ENCODE measurements at places on chromosomes 2 and 18.

- no peak for DNase-seq
Measured at GRCh38 chr18:76838182-76838581, 15.8 kb downstream of the ZNF236 start.

- DNase-seq: no peak
Measured at GRCh38 chr2:8511868-8512612, 169.8 kb upstream of the ID2 start.

DNA sequence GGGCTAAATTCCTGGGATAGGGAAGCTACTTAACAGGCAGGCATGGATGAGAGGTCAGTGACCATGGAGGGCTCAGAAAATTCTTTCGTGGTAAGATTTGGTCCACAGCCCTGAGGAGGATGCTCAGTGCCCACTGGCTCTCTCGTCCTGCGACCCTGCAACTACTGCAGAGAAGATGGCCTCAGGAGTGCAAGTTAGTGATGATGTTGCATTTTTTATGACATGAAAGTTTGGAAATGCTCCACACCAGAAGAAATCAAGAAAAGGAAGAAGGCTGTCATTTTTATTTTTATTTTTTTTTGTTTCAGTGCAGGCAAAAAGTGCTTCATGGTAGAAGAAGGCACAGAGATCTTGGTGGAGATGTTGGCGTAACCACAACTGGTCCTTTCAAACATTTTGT is 238.6 kb upstream of the PARD3B start:
- no peak for DNase-seq

- DNase-seq: no peak
Measured at GRCh38 chr2:208103616-208104015, 20.7 kb downstream of the CRYGD start.

DNA sequence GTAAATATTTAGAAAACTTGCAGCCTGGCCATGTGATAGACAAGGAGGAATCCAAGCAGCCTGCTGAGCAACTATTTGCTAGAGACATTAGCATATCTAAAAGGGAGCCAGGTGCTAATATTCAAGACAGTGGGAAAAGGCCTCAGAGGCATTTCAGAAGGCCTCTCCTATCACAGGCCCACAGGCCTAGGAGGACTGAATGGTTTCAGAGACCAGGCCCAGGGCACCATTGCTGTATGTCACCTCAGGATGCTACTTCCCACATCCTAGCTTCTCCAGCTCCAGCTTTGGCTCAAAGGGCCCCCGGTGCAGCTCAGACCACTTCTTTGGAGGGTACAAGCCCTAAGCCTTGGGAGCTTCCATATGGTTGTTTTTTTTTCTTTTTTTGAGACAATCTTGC is 3.8 kb downstream of the NAT8 start:
- DNase-seq: no peak

- no peak for DNase-seq
Measured at GRCh38 chr2:5695654-5696403, 3.6 kb downstream of the SOX11 start.

GRCh38 chr2:233209533-233210171 is 41.8 kb upstream of the ATG16L1 start:
- DNase-seq: no peak

DNA sequence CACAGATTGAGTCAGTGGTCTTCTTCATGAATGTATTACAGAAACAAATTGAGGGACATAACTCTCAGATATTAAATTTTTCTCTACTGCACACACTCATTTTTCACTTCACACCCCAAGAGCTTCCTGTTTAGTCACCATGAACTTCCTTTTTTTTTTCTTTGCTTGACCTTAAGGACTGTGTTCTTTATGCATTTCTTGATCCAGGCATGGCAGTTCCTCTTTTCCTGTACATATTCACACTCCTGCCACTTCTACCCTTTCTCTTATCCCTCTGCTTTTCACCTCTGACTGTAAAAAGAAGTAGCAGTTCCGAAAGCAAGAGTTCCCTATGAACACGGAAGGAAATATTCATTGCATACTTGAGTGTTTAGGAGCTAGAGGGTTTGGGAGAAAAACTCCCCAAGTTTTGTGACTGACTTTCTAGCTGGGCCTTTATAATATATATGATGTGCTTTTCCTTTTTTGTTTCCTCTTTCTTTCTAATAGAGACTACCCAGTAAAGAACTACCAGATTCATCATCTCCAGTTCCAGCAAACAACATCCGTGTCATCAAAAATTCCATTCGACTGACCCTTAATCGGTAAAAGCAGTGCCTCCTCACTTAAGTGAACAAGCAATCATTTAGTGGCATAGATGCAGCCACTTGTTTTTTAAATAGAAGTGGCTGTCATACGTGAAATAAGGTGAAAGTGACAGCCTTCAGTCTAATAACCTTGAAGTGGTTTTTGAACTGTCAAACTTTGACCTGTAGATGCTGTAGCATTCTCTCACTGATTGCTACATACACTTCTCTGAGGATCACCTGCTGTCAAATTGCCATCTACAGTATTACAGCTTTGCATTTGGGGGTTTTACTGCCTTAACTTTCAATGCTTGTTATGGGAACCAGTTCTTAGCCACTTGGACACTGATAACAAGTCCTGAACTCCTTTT is 40.8 kb downstream of the PAPOLG start:
- DNase-seq: no peak

- DNase-seq: no peak
Measured at GRCh38 chr2:96413323-96413722, 77.8 kb downstream of the NCAPH start.

GRCh38 chr2:1207962-1208510 is 205.2 kb upstream of the TPO start:
- no peak for DNase-seq

- DNase-seq: no peak
Measured at GRCh38 chr2:207064128-207064690, 101.5 kb downstream of the KLF7 start.

DNA sequence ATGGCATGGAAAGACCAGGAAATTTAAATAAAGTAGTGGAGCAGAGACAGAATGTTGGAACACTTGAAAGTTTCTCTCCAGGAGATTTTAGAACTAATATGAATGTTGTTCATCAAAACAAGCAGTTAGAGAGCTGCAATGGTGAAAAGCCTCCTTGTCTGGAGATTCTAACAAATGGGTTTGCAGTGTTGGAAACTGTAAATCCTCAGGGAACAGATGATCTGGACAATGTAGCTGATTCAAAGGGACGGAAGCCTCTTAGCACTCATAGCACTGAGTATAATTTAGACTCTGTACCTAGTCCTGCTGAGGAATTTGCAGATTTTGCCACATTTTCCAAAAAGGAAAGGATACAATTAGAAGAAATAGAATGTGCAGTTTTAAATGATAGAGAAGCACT is 27.7 kb downstream of the AFTPH start:
- no peak for DNase-seq

DNA sequence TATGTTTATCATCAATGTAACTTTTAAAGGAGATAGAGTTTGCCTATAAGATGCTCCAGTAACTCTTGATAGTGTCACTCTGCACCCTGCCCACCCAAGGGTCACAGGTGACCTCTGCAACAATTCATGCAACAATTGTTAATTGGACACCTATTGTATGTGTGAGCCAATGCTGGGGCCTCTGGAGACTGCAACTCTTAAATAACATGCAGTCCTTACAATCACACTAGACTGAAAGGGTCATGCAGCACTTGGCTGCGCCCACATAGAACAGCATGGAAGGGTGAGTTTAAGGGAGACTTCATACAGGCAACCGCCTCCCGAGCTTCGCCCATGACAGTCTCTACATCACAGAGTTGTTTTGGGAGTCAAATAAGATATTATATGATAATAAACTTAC is 137.1 kb upstream of the TWIST2 start:
- no peak for DNase-seq

DNA sequence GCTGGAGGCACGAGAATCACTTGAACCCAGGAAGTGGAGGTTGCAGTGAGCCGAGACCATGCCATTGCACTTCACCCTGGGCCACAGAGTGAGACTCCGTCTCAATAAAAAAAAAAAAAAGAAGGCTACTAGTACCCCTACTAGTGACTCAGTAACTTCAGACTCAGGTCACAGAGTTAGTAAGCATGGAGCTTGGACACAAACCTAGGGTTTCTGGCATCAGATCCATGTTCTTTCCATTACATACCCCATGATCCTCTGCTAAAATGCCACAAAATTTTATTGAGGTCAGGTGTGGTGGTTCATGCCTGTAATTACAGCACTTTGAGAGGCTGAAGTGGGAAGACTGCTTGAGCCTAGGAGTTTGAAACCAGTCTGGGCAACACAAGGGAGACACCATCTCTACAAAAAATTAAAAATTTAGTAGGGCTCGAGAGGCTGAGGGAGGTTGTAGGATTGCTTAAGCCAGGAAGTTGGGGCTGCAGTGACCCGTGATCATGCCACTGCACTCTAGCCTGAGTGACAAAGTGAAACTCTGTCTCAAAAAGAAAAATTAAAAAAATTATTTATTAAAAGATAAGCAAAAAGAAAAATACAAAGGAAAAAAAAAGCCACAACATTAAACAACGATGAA is 45.1 kb downstream of the DHX57 start:
- DNase-seq: no peak

DNA sequence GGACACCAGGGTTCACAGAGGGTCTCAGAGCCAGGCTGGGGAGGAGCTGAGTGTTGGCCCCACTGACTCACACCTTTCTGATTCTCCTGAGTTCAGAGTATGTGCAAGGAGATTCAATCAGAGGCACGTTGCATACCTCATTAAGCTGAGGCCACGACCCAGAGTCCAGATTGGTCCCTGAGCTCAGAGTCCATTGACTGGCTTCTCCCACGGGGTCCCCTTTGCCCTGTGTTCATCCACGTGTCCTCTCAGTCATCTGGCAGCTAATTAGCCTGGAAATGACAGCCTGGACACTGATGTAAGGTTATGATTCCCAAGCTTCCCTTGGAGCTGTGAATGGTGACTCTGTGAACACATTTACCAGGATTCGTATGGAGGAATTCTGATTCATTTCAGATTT is 267.2 kb downstream of the SH3BP4 start:
- no peak for DNase-seq

DNA sequence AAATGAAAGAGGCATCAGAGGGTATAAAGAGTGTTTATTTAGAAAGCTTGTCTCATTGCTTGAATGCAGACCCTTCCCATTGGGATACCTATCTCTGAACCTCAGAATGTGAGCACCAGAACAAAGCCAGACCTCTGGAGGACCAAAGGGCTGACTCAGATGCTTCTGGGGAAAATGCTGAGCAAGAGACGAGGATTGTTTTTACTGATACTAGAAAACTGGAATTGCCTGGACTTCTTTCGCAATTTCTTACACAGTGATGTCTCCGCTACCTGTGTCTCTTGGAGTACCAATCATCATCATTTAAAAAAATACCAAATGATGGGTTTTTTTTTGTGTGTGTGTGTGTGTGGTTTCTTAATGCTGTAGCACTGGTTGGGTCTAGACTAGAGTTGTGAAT is 55.6 kb upstream of the CCDC85A start:
- DNase-seq: no peak

DNA sequence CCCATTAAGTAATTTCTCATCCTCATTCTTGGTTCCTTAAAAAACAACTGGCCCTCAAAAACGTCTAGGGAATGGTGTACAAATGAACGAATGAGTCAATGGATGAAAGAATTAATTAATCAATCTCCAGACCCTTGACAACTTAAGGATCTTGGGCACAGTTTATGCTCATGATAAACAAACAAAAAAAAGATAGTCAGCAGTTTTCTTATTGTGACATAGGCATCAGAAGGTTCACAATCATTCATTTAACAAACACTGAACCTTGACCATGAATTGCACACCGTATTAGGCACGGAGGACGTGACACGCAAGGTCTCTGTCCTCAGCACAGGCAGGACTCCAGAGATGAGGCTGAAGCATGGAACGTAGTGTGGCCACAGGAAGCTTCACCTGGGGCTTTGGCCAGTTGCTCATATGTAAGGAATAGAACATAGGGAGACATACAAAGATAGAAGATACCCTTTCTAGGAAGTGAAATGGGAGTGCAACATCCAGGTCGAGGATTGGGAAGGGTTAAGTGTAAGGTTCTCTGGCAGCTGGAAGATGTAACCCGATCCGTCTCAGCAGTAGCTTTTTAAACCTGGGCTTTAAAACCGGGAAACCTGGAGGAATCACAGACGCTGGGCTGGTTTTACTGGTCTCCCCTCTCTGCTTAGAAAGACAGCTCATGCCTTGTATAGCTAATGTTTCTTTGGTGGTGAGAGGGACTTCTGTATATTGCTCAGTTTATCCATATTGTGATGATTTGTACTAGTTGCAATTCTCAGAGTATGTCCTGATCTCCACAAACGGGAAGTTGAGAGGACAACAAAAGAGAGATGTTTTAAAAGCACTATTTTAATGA is 8.9 kb upstream of the LTBP1 start:
- DNase-seq: no peak

DNA sequence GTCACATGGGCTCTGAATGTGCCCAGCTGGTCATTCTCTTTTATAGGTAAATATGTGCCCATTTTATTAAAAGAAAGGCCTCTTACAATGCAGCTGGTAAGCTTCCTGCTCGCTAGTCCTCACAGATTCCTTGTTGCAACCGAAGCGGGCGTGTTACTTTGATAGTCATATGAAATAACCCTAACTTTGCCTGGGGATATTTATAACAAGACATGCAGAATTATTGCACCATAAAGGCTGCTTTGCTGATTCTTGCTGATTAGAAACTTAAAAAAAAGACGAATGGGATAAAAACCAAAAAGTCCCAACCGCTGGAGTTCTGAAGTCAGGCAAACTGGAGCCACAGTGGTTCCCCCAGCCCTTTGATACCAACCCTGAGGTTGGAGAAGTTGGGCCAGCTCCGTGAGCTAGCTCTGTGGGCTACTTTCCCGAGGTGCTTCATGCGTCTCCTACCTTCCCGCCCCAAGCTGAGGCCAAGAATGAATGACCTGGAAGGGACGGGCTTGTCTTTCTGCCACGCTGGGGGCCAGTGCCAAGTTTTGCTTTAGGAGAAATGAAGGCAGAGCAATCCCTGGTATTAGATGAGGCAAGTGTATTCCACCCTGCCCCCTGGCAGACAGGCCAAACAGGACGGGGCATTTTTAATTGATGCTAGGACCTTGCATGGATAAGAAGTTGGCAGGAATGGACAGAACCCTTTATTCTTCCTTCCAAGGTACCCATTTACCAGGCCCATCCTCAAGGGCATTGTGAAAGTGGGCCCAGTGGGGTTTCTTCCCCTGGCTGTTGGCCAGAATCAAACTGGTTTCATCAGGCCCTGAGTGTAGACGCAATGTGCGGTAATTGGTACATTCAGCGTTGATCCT is 140.4 kb downstream of the KCTD1 start:
- no peak for DNase-seq

GRCh38 chr18:79275992-79276391 is 119.7 kb upstream of the NFATC1 start:
- DNase-seq: no peak

DNA sequence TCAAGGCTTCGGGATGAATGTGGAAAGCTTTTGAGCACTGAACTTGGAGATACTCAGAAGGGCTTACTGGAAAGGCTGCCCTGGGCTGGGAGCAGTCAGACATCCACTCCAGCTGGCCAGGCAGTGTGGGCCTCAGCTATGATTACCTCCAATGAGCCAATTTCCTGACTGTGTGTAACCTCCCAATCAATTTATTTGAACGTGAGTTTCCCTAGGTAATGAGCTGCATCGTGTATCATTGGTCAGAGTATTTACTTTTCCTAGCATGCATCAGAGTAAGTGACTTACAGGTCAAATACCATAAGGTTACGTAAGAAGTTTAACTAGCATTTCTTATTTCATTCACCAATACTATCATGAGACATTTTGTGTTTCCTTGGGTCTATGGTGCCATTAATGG is 11.0 kb upstream of the CTAGE1 start:
- DNase-seq: no peak
